ENCODE measurements at places on chromosomes 2 and 18.

DNA sequence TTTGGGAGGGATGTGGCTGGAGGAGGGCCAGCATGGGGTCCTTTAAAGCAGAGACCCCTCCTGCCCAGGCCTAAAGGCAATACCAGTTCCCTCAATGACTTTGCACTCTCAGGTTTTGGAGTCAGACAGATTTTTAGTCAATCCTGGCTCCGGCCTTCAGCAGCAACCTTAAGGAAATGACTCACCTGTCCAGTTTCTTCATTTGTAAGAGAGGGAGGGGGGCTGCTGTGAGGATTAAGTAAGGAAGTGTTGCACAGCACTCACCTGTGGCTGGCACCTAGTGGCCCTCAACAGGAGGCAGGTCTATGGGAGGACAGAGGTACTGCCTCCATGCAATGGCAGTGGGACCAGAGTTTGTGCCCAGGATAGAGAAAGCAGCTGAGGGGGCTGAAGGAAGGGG, 13.7 kb downstream of the CNGA3 start:
- DNase-seq, result no peak

DNA sequence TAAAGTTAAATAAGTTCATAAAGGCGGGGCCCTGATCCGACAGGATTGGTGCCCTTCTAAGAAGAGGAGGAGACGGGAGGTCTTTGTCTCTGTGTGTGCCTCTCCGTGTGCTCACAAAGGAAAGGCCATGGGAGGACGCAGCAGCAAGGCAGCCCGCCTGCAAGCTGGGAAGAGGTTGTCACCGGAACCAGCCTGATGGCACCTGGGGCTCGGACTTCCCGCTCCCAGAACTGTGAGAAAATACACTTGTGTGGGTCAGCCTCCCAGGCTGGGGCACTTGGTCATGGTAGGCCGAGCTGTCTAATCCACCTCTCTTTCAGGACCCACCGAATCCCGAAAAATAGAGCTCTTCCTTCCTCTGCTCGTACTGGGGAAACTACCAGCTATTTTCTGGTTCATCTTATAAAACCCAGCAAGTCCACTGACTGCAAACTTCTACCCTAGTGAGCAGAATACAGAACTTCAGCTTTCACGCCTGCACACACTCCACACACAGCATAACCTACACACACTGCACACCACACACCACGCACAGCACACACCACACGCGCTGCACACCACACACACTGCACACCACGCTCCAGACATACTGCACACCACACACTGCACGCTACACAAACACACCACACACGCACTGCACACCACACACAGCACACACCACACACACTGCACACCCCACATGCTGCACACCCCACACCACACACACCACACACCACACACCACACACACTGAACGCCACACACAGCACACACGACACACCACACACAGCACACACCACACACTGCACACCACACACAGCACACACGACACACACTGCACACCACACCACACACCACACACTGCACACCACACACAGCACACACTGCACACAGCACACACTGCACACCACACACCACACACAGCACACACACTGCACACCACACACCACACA, 58.1 kb downstream of the ASB1 start:
- no peak for DNase-seq

DNA sequence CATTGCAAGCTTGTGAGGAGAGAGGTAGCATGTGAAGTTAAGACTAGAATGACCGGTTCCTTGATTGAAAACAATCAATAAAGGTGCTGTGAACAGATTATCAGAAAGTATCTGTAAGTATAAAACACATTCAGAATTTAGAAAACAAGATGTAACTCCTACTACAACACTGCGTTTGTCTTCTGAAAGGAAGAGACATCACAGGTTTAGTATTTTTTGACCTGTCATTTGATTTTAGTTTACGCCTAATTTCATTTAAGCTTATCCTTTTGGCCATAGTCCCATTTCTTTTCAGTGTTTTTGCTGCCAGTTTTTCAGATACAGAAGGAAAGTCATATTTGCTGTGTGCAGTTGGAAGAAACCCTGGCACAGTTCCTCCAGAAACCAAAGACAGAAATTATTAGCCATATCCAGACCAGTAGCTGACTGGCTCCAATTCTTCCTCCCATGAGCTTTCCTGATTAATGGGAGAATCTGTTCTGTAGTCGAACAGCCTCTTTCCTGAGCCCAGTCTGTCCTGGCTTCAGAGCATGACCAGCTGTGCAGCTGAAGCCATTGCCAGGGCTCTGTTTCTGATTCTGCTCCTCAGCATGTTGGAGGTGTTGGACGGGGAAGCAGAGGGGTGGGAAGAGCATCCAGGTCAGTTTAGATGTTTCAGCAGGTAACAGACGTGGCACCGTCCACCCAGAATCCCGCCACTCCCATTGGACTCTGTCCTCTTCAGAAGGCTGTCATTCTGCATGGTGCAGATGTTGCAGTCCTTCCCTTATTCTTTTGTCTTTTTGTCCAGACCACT, 61.0 kb downstream of the CRIM1 start:
- DNase-seq, result no peak

GRCh38 chr2:195121341-195121740, 535.7 kb upstream of the SLC39A10 start:
- no peak for DNase-seq

GRCh38 chr2:196224756-196225155, 53.4 kb upstream of the STK17B start:
- DNase-seq, result no peak

DNA sequence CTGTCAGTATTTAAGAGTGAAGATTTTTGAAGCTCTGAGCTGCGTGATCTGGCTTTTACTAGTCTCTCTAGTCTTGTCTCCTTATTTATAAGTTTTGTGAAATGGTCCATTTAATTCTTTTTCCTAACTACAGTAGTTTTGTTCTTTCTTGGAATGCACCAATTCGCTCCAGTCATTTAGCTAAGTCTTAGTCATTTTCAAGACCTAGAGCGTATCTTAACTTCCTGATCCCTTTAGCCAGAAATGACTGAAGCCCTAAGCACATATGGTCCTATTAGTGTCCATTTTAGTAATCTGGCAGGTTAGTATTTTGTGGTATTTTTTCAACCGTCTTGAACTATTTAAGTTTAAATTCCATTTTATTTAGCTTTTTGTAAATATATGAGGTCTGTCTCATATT, 3.6 kb downstream of the BIRC6 start:
- DNase-seq, result no peak

- DNase-seq, result no peak
Measured at GRCh38 chr2:12856934-12857601, 140.3 kb downstream of the TRIB2 start.

DNA sequence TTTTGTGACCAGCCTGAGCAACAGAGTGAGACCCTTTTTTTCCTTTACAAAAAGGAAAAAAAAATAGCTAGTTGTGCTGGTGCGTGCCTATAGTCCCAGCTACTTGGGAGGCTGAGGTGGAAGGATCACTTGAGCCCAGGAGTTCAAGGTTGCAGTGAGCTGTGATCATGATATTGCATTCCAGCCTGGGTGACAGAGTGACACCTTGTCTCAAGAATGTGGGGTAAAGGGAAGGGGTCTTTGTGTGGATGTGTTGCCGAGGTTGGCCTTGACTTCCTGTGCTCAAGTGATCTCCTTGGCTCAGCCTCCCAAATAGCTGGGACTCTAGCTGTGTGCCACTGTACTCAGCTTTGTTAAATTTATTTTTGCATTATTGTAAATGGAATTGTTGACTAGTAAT, 120.6 kb downstream of the ZNF407 start:
- no peak for DNase-seq

GRCh38 chr18:74589811-74590210, 7.9 kb upstream of the ZNF407 start:
- no peak for DNase-seq

DNA sequence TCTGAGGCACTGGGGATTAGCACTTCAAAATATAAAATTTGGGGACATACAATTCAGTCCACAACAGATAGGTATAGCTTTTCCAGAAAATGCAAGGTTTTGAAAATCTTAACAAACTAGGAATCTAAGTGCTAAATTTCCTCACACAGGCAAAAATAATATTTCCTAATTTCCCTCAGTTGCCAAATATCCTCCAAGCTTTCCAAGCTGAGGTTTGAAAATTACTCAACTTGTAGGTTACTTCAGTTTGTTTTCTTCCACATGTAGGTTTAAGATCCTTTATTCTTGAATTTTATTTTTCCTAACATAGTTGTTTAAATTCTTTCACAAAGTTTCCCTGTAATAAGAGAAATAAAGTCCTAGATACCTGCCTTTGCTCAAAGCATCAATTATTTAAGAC, 192.9 kb upstream of the NRXN1 start:
- no peak for DNase-seq

DNA sequence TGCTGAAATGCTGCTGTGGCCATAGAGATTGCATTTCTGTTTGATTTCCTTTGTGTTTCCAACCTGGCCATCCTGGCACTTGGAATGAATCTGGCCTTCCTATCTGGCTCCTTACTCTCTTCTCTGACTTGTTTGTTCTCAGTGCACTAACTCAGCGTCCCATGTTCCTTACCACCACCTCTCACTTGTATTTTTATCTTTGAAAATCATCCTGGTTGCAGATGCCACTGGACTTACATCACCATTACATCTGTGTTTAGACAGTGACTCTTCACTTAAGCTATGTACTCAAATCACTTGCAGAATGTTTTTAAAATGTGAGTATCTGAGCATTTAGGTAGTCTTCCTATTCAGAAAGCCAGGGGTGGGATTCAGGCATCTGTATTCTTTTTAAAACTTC, 239.5 kb downstream of the WDR7 start:
- DNase-seq, result no peak

GRCh38 chr18:62606106-62606505, 83.3 kb downstream of the ZCCHC2 start:
- no peak for DNase-seq

DNA sequence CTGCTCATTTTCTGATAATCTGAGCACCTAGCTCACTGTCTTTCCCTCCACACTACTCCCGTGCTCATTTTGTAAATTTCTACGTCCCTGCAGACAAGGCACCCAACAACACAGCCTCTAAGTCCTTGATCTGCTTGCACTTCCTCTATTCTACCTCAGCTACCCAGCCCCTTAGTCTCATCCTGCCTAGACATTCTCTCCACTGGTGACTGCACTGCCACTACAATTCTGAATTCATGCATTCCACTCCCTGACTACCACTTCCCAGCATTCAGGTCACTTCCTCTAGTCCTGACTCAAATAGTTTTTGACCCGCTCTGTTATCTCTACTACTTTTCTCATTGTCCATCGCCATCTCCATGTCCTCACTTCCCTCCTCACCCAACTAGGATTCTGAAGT, 155.7 kb downstream of the DYM start:
- no peak for DNase-seq

DNA sequence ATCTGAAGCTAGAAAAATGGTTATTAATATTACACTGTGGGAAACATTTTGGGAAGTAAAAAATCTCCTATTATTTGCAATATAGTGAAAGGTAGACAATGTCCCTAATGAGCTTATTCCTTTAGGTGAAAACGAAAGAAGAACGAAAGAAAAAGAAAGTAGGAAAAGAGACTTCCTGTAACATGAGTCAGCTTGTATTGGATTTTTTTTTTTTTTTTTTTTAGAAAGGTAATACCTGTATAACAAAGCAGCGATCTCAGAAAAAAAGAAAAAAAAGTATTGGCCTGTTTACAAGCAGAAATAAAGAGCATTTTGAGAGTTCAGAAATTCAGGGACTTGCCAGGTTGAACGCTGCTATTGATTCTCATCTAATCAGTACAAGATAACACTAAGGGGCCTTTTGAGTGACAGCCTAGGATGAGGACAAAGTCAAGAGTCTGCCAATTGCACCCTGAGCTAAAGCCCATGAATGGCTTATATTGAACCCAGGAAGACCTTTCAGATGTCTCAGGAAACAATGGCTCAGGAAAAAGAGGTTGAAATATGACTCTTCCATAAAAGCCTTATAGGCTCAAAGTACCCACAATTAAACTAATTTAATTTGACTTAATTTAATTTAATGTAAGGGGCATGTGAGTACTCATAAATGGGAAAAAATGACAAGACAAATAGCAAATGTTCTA, 615.6 kb upstream of the CDH2 start:
- no peak for DNase-seq

- DNase-seq, result no peak
Measured at GRCh38 chr2:109507217-109507616, 106.5 kb downstream of the SEPTIN10 start.

- DNase-seq, result no peak
Measured at GRCh38 chr18:53152476-53152875, 812.5 kb downstream of the DCC start.

- no peak for DNase-seq
Measured at GRCh38 chr2:108634011-108634410, 85.3 kb upstream of the RANBP2 start.

DNA sequence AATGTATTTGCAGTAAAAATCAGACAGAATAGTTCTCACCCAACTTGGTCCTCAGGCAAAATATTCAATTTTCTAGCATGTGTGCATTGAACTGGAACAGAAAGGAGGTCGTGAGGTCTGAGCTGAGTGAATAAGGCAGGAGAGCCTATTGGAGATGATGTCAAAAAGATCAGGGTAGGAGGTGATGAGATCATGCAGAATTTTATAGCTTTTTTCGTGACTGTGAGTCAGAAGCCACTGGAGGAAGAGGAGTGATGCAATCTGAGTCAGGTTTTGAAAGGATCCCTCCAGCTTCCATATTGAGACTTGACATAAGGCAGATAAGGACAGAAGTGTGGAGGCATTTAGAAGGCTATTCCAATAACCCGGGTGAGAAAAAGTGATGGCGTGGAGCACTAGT, 299.5 kb upstream of the SOX11 start:
- no peak for DNase-seq
